ENCODE measurements at places on chromosomes 7 and 10.

GRCh38 chr10:59934701-59935100, 28.3 kb upstream of the CCDC6 start:
- no peak for DNase-seq

DNA sequence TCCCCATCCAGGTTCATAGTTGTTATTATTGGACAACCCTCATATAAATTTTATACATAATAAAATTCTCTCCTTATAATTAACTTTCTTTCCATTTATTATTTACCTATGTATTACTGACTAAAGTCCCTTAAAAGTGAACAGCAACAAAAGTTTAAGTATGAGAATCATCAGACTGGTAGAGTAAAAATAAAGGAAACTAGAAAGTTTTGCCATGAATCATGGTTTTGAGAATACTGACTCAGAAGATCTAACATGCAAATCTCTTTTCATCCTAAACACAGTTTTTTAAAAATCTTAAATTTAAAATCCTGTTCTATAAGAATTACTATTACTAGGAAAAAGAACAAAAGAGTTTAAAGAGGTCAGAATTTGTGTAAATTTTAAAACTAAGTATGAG, 32.1 kb downstream of the HERC4 start:
- DNase-seq: no peak

DNA sequence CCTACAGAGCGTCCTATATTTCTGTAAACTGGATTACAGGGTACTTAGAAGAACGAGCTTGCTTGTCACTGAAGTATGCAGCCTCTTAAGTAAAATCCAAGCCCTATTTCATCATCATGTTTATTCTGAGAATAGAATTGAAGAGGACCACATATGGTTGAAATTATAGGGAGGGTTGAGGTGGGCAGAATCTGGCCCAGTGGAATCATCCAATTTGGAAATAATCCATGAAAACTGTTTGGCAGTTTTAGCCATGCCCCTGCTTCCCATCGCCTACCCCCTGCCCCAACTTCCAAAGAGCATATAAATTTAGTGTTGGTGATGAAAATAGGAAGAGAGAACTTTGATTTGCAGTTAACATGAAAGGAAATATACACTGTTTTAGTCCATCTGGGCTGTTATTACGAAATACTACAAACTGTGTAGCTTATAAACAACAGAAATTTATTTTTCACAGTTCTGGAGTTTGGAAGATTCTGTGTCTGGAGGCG, 150.4 kb downstream of the PRKG1 start:
- no peak for DNase-seq

GRCh38 chr7:103679151-103680132, 233.4 kb upstream of the SLC26A5 start:
- DNase-seq: no peak

- no peak for DNase-seq
These were observed 264.6 kb downstream of the SFMBT2 start for GRCh38 chr10:7146189-7146588.

DNA sequence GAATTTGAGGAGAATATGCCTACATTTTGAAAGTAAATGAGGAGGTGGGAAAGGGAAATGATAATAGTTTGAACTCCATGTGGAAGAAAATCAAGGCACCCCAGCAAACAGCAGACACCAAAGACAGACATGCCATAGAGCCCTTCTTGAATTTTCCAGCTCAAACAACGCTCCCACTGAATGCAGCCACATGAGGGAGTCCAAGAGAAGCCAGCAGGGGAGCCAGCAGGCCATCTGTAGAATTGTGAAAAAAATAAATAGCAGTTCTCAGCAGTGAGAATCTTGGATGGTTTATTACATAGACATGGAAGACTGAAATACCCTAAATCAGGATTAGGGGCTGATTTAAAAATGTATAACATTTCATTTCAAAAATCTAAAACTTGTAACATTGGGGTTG, 1567.3 kb upstream of the LRRTM3 start:
- no peak for DNase-seq

DNA sequence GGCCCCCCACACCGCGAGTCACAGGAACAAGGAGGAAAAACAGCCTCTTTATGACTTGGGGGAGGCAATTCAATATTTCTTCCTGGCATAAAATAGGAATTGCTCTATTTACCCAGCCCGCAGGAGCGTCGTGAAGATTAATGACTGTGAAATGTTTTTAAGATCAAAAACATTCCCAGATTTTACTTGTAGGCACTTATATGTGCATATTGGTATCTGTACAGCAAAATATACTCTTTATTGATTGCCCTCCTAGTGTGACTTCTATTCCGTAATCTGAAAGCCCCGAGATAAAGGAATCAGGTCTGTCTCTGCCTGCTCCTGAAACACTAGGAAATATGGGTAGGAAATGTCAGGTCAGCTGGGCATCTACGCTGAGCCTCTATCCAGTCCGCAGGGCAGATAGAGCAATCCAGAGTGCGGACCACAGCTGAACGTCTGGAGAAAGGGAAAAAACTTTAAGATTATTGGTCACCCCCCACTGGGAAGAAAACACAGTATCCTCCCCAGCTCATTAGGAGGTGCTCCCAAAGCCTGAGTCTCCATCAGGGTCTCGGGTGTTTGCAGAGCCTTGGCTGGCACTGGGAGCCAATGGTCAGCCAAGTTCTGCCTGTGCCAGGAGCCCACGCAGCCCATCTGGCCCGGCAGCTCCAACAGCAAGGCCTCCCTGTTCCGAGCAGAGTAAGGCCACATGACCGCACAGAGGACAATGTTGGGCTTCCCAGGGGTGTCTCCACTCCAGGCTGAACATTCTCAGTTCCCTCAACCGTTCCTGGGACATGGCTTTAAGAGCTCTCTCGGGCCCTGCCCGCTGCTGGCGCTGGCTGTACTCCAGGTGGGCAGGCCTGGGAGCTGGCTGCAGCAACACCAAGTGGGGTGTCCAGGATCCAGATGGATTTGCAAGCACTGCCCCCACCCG, 7.7 kb downstream of the CTBP2 start:
- no peak for DNase-seq

GRCh38 chr7:28560767-28561166, 148.4 kb downstream of the CREB5 start:
- no peak for DNase-seq

DNA sequence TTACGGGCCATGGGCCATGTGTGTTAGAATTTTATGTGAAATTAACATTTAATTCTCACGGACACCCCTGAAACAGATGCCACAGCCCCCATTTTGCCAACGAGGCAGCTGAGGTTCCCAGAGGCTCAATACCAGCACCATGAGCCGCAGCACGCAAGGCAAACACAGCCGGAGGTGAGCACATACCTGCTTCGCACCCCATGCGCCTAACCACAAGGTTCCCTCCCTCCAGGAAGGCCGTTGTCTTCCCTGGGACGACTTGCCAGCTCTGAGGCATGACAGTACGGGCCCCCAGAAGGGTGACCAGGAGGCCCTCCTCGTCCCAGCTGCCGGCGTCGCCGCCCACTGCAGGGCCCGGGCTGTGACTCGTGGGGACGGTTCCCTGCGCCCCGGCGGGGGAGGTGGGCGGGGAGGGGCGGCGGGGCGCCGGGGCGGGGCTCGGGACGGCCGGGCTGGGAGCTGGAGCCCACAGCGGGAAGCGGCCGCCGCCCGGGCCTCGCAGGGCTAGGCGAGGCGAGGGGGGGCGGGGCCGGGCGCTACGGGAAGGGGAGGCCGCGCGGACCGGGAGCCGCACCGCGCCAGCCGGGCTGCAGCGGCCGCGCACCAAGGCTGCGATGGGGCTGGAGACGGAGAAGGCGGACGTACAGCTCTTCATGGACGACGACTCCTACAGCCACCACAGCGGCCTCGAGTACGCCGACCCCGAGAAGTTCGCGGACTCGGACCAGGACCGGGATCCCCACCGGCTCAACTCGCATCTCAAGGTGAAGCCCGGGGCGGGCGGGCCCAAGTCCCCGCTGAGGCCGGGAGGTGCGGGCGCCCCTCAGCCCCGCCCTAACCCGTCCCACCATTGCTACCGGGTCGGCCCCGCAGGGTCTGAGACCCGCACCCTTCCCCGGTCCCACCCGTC, at the start of gene CAV2:
CAV2 (plus strand) TSS at position 571 of the 910 bp plus-strand sequence; CDS start at position 615, 44 bp downstream.
- DNase-seq: no peak

DNA sequence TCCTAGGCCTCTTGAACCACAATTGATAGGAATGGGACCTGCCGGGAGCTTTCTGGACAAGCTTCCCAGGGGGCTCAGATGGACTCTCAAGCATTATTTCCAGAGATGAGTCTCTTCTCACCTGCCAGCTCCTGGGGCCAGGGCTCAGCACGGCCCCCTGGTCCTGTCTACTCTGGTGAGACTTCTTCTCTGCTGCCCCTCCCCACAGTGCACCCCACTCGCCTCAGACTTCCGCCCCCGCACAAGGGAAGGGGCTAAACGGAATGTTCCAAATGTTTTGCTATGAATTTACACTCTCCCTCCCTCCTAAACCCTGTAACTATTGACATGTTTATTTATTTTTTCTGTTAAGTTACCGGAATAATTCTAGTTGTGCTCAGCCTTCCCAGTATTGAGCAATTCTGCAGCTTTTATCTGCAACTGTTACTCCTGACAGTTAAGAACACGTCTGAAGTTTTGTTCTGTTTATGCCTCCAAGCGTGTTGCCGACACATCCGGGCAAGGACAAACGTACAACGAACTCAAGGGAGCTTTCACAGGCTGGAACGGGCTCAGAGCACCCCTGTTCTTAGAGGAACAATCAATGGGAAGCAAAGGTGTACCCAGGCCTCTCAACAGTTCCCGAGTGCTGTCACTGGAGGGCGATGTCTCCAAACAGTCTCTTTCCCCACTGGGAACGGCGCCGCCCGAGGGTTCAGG, 55.2 kb downstream of the FHIP2A start:
- DNase-seq: no peak

DNA sequence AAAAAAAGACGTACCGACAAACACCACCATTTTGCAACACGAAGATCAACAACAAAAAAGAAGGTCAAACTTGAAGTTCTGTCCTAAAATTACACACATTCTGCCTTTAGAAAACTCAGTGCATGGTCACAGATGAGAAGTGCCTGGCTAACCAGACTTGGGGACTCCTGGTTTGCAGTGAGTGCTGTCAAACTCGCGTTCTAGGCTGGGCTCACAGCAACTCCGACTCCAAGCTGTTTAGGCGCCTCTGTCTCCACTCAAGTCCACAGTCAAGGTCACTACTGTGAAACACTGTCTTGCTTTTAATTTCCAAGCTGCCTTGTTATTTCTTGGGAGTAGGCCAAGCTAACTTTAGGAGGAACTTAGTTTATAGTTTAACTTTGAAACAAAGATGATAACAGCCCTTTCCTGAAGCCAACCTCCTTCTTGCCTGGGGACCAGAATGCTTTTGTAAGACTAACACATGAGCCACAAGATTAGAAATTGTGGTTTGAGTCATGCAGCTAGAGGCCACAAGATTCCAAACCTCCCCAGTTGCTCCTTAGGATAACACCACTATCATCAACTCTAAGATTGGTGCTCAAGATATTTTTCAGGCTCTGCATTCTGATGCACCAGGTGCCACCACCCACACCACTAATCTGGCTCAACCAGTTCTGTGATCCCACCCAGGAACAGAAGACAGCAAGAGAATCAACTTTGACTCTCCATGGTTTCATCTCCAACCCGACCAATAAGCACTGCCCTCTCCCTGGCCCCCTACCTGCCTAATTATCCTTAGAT, 1.1 kb upstream of the DNAAF5 start:
- DNase-seq: no peak

GRCh38 chr10:3435671-3436070, 263.1 kb upstream of the PITRM1 start:
- no peak for DNase-seq

GRCh38 chr7:68529221-68529620, 1069.1 kb upstream of the AUTS2 start:
- no peak for DNase-seq

GRCh38 chr10:112336556-112337201, 37.2 kb upstream of the ACSL5 start:
- no peak for DNase-seq

DNA sequence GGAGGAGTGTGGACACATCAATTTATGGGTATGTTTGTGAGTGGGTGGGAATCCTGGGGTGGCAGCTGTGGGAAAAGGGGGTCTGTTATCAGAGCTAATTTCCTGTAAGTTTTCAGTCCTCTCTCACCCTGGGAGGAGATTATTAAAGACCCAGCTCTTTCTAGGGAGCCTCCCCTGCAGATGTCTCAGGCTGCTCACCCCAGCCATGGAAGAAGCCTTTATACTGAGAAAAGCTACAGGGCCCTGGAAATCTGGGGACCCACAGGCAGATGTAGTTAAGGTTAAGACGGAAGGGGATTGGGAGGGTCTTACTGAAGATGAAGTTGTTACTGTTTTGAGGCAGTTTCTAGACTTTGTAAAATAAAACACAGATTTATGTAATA, 4.6 kb downstream of the ZNF680 start:
- no peak for DNase-seq

GRCh38 chr10:76624470-76624869, 1013.1 kb downstream of the KCNMA1 start:
- DNase-seq: no peak

DNA sequence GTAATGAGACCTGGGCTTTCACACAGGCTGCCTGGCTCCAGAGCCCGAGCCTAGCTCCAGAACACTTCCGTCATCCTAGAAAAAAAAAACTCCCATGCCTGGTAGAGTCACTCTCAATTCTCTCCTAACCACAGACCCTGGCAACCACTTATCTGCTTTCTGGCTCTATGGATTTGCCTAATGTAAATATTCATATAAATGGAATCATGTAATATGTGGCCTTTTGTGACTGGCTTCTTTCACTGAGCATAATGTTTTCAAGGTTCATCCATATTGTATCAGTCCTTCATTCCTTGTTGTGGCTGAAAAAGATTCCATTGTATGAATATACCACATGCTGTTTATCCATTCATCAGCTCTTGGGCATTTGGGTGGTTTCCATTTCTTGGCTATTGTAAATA, 167.7 kb upstream of the MKLN1 start:
- DNase-seq: no peak

- DNase-seq: no peak
These were observed 34.2 kb downstream of the GPER1 start for GRCh38 chr7:1121886-1122831.

DNA sequence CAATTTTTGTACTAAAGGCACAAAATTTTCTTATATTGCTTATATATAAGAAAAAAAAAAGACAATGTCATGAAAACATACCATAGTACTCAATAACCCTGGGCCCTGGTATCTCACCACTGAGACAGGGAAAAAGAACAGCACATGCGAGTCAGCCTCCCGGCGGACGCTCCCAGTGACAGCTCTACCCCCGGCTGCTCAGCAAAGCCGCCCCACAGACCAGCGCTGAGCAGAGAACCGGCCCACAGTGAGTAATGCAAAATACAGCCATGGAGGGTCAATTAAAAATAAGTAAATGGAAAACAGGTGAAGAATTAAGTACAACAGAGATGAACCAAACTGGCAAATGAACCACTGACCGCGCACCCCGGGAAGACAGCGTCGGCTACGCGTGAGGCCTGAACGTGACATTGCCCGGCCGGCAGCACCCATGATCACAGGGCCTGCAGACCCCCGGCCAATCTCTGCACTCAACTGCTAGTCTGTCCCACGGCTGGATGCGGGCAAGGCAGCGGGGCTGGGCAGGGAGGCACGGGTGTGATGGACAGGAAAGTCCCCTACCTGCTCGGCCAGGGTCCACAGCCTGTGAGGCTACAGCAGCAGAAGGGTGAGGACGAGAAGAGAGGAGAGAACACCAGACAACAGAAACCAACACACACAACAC, 175.9 kb downstream of the ZMYND11 start:
- DNase-seq: no peak

- DNase-seq: no peak
These were observed 25.8 kb downstream of the TMEM120A start for GRCh38 chr7:75968561-75969001.

- DNase-seq: no peak
These were observed 52.6 kb downstream of the CAV1 start for GRCh38 chr7:116577320-116577871.

- no peak for DNase-seq
These were observed 277.0 kb downstream of the MALRD1 start for GRCh38 chr10:19325581-19325980.

GRCh38 chr7:1646957-1647891, 22.9 kb upstream of the ELFN1 start:
- DNase-seq: no peak

All from central memory CD8-positive, alpha-beta T cell (primary cell).